SHP77 (cell line): ENCODE measurements at places on chromosomes 13 and 19.
A peak's percentile ranks its signal among the peaks of the same experiment; 100 is the strongest.

- DNase-seq = no peak
Observed at GRCh38 chr19:9128171-9128570, 1.4 kb upstream of the OR7G3 start.

GRCh38 chr13:73901324-73902068, 232.7 kb downstream of the KLF12 start:
- DNase-seq = no peak

DNA sequence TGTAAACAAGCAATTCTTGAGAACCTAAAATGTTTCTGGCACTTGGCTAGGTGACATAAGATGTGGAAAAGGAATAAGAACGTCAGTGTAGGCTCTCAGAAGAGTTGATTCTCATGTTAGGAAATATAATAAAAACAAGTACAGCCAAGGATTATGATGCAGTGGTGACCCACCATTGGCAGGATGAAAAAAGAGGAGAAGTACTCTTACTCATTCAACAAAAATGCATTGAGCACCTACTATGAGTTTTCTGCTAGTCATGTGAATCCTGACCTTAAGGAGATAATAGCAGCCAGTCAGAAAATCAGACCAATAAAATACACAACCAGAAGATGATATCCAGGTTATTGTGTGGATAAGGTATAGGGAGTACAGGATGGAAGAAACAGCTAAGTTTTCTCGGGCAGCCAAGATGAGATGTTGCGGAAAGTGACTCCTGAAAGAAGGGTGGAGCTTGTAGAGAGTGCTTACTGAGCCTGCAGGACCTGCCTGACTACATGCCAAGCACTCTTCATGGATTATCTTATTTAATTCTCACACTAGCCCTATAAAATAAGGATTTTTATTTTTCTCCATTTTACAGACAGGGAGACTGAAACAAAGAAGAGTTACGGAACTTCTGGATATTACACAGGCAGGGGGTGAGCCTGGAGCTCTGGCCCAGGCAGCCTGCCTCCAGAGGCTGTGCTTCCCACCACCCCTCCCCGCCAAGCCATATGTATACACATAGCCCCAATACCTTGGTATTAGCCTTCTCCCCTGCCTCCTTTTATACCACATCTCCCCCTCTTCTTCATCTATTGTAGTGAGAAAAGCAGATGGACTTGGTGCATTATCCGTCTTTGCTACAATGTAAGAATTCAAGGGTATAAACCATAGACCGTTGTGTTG, 58.0 kb downstream of the TGDS start:
- no peak for DNase-seq

GRCh38 chr19:8654591-8655339, 24.3 kb downstream of the NFILZ start:
- peak; percentile 48 for DNase-seq

DNA sequence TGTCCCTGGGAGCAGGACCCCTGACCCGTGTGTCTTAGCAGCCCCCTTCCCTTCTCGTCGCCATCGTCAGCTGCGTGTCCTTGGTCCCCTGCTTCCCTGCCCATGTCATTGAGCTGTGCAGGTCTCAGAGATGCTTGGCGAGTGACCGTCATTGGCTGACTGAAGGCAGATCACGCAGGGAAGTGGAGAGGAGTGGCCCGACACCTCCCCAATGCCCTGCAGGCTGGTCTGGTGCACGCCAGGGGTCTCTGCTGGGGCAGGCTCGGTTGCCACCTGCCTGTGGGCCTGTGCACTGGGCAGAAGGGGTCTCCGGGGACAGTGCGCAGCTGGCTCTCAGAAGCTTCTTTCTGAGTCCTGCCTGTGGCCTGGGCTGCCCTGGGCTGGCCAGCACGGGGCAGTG, 6.2 kb downstream of the GNA11 start:
- no peak for DNase-seq

DNA sequence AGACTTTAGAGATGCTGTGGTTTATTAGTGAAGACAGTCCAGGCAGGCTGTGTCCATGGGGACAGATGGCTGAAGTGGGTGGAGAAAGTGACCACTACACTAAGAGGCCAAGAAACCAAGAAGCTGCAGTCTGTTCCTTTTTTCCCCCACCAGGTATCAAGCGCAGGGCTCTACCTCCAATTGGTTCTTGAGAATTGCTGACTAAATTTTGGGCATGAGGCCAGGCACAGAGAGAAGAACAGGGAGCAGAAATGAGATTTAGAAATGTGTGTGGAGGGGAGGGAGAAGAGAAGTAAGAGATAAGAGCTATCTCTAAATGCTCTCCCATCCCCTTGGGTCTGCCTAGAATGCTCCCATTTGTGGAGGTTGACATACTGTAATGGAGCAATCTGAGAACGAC, 12.3 kb upstream of the CYSLTR2 start:
- no peak for DNase-seq

- no peak for DNase-seq
Observed at GRCh38 chr13:105428811-105429210, 1106.7 kb downstream of the EFNB2 start.

GRCh38 chr19:13906521-13906904, 512 bp downstream of the CC2D1A start:
- DNase-seq = no peak

GRCh38 chr13:36814465-36814864, 4.6 kb upstream of the RFXAP start:
- DNase-seq = no peak

GRCh38 chr13:42894765-42895243, 97.2 kb downstream of the EPSTI1 start:
- DNase-seq = peak; percentile 41

- no peak for DNase-seq
Observed at GRCh38 chr13:28464861-28465460, 30.0 kb downstream of the FLT1 start.

DNA sequence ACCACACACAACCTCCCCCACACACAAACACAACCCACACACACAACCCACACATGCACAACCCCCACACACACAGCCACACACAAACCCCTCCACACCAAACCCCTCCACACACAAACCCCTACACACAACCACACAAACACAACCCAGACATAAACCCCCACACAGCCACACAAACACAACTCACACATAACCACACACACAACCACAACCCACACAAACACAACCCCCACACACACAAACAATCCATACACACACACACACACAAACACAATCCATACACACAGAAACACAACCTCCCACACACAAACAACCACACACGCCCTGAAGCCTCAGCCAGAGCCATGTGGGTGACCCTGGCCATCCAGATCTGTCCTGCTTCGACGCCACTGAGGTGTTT, 30.0 kb upstream of the ISYNA1 start:
- no peak for DNase-seq

- no peak for DNase-seq
Observed at GRCh38 chr13:45219123-45219891, 18.5 kb upstream of the KCTD4 start.

- DNase-seq = no peak
Observed at GRCh38 chr13:80858131-80858530, 517.2 kb upstream of the SPRY2 start.

DNA sequence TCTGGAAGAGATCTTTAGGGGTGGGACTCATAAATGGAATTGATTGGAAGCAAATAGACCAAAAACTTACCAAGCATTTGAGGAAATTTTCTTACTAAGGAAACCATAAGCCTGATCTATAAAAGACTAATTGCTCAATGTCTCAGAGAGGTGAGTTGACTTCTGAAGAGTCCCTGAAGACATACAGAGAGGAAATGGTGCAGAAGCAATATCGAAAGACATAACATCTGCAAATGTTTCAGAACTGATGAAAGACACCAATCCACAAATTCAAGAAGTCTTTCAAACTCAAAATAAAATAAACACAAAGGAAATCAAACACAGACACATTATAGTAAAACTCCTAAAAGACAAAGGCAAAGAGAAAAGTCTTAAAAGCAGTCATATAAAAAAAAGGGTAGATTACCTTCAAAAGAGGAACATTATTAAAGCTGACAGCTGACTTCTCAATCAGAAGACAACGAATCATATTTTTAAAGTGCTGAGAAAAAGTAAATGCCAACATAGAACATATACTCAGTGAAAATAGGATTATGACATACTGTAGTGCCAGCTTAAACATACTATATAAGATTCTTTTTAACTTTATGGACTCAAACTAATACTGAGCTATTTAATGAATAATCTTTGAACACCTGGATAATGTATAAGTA, 45.4 kb upstream of the CALM3 start:
- DNase-seq = no peak

- DNase-seq = no peak
Observed at GRCh38 chr19:39126312-39127187, 964 bp downstream of the PAK4 start.

DNA sequence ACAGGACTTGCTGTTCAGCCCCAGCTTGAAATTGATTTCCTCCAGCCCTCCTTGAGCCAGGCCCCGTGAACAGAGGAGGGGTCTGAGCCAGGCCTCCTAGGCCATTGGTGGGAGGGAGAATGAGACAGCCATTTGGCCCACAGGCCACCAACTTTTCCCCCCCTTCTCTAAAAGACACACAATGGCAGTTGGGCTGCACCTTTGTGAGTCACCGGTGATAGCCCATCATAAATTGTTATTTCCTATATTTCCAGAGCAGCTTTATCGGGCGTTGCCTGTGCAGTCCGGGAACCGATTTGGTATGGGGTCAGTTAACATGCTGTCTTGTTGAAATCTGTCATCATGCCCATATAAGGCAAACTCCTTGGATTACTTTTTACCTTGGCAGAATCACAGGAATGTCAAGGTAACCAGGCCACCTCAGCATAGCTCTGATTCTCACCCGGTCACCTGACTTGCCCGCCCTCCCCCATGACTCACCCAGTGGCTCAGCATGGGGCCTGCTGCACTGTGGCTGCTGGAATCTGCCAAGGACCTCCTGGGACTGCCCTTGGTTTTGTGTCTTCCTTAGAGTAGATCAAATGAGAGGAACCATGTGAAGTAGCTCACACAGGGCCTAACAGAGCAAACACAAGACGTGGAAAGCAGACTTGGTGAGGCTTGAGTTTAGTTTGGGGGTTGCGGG, 36.1 kb downstream of the ACTN4 start:
- peak; percentile 52 for DNase-seq

GRCh38 chr13:59368693-59369092, 795.0 kb downstream of the DIAPH3 start:
- DNase-seq = no peak

GRCh38 chr13:100899720-100900316, 225.2 kb upstream of the TMTC4 start:
- DNase-seq = no peak

- no peak for DNase-seq
Observed at GRCh38 chr19:38433268-38433733, at the start of gene RYR1. TSS of gene RYR1 (plus strand) at chr19:38433691. CDS start at chr19:38433830, 139 bp downstream.

GRCh38 chr19:10217085-10217484, 14.0 kb downstream of the S1PR2 start:
- no peak for DNase-seq

DNA sequence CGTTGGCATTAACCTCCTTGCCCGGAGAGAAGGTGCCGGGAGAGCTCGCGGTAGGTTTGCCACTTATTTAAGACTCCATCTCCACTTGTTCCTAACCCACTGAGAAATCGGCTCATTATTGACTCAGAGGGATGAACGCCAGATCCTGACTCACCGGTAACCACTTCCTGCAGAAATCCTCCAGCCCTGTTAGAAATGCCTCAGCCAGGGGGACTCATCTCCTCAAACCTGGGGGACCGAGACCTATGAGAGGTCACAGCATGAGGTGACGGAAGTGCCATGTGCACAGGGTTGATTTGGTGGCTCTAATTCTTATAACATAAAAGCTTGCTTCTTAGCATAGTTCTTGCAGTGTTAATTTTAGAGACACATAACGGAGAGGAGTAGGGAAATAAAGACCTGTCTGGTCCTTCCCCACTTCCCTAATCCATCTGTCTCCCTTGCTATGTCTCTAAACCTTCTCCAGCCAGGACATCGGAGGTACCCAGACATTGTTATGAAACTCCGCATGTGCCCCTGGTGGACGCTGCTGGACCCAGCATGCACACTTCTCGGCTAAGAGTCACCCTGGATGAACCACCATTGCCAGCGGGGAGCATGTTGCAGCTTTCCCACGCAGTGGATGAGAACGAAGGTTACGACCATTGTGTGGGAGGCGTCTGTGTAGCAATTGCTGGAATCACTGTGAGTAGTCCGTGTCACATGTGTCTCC, 158.9 kb downstream of the EFNB2 start:
- peak; percentile 43 for DNase-seq

- no peak for DNase-seq
Observed at GRCh38 chr19:44587963-44588770, 25.2 kb upstream of the IGSF23 start.

DNA sequence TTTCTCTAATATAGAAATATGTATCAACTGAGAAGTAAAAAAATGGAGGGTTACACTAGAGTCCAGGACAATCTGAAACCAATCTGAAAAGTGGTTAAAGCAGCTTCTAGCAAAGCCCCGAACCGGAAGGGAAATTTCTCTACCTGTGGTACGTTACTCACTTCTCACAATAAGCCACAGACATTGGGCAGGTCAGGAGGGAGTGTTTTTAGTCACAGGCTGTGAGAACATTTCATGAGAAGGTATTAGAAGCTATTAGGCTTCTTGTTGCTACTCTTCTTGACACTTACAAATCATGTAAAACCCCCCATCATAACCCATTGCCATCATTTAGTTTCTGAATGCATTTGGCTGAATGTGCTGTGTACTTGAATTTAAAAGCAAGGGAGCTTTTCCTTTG, 120.9 kb downstream of the NUFIP1 start:
- DNase-seq = no peak

GRCh38 chr19:13930402-13930801, 7.8 kb downstream of the PODNL1 start:
- no peak for DNase-seq

- DNase-seq = no peak
Observed at GRCh38 chr19:7856679-7857663, 17.2 kb downstream of the PRR36 start.

- no peak for DNase-seq
Observed at GRCh38 chr13:35930665-35931631, 200.2 kb downstream of the DCLK1 start.

GRCh38 chr19:31596751-31597150, 247.5 kb upstream of the TSHZ3 start:
- DNase-seq = no peak
